Urinary bladder (tissue), 4 donors: ENCODE measurements at places on chromosomes 1 and 21. TPM values are rescaled to one million over a fixed set of nuclear protein-coding genes. Genes with fewer than 3 reads are reported as not detected.

DNA sequence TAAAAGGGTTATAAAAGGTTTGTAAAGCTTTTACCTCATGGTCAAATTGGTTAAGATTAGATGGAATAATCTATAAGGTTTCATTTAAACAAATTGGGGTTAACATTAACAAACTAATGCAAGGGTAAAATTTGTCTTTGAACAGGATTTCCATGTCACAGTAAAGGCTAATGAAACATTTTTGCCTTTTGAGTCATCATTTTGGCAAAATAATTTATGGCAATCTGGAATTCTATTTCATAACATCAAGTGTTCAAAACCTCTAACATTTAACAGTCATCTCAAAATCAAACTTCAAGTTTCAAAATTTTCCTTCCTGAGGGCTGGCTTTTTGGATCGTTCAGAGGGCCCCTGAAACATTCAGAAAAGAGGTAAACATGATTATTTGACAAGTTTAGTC, 6.6 kb upstream of the CD46 start:
- no peak for DNase-seq

The ADORA1 gene
- total RNA-seq, result 1.4 TPM

- DNase-seq, result no peak
Measured at GRCh38 chr1:115828101-115829022, 12.6 kb downstream of the NHLH2 start.

DNA sequence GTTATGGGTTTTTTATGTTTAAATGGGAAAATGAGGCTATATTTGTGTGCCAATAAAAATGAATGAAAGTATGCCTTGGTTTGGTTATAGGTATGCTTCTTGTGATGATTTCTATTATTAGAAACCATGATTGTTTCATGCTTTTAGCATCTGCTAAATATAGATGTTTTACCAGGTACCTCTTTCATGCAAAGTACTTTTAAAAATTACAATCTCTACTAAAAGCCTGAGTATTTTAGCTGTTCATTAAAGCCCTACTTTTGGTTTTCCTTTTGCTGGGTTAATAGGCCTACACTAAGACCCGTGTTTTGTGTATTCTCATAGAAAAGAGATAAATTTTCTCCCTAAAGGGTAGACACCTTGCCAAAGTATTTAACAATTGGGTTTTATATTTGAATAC, 32.0 kb downstream of the MTF2 start:
- no peak for DNase-seq

GRCh38 chr1:159197561-159198557, 6.8 kb upstream of the ACKR1 start:
- no peak for DNase-seq

The RXFP4 gene
- total RNA-seq, result not detected

DNA sequence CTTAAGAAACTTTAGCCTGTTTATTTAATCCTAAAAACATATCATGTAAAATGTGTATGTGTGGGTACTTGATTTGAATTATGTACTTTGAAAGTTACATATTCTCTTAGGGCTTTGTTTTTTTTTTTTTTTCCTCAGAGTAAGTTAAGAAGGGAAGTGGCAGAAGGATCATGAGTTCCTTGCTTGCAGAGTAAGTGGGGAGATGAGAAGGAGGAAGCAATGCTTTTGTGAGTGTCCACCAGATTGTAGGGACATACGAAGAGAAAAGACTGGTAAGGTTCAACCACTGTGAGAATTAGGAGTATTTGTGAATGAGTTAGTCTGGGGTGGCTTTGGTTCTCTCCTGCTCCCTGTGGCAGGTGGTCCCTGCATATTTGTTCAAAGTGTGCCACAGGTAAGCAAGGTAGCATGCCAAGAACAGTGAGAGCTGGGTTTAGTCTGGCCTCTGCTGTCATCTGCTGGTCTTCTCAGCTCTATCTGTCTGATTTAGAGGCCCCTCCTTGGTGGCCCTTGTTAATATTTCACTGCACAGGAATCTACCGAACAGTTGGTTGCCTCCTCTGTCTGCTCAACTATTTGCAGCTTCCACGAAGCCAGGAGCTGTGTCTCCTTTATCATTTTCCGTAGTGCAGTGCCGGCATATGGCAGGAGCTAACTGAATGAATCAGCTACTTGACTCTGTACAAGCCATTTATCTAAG, 9.5 kb downstream of the DNM3 start:
- DNase-seq, result no peak

The GABRD gene
- total RNA-seq, result 0.95 TPM

DNA sequence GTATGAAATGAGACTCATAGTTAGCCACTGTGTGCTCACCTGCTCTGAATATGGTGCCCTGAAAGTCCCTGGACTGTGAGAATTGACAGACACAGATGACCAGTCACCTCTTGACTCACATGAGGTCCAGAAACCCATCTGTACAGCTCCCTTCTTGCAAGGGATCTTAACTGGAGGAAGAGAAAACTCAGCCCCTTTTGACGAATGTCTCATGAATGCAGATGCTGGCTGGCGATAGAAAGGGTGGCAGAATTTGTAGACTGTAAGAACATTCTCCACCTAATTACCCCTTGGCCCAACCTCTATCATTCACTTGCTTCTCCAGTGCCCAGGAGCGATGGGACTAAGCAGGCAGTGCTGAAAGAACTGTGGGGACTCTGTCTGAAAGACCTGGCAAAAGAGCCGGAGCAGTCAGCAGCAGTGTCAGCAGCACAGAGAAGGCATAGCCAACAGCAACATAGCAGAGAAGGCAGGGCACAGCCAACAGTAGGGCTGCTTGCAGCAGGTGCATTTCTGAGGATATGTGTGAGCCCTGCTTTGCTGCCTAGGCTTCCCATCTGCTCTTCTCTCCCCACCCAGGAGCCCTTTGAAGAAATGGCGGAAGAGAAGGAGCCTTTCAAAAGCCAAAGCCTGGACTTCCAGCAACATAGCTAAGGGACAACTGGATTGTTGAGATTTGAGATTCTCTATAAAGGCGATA, 25.8 kb upstream of the IFNGR2 start:
- no peak for DNase-seq

GRCh38 chr1:167871331-167871730, 42.6 kb downstream of the ADCY10 start:
- no peak for DNase-seq

The ERICH3 gene
- total RNA-seq, result 0.79 TPM

The FCGR3A gene
- total RNA-seq, result 4.5 TPM

DNA sequence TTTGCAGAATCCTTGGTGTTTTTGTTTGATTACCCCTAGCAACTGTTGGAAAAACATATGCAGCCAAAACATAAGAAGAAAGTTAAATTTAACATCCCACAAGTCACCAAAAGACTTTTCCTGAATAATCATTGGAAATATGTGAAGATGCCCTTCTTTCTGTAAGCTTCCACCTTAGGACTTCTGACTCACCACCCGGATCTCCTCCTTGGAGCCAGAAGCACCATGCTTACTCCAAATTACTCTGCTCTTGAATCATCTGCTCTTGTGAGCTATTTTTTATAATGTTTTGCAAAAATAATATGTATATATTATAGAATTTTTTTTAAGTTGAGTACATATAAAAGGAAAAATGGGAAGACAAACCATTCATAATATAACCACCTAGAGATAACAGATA, 391.7 kb downstream of the KCTD3 start:
- DNase-seq, result no peak

The OR2T33 gene
- total RNA-seq, result not detected

The GJA8 gene
- total RNA-seq, result not detected

- DNase-seq, result no peak
Measured at GRCh38 chr1:153032677-153033308, 1.8 kb downstream of the SPRR1B start.

The KIF2C gene
- 9.4 TPM for total RNA-seq

The LINGO4 gene
- 0.16 TPM for total RNA-seq

The S100A1 gene
- not detected for total RNA-seq

- DNase-seq, result no peak
Measured at GRCh38 chr1:203351037-203351625, at the start of gene FMOD. FMOD (minus strand) TSS chr1:203351122; CDS start chr1:203348270, 2,852 bp downstream.

GRCh38 chr21:35579520-35580293, 480.6 kb downstream of the SETD4 start:
- no peak for DNase-seq

The MPL gene
- not detected for total RNA-seq

GRCh38 chr1:211577819-211578639, 932 bp downstream of the SLC30A1 start:
- DNase-seq, result no peak

The EVI5 gene
- total RNA-seq, result 104 TPM

The TRIM67 gene
- 0.42 TPM for total RNA-seq

The RNF186 gene
- total RNA-seq, result not detected

GRCh38 chr1:55775007-55775406, 559.8 kb upstream of the USP24 start:
- no peak for DNase-seq

GRCh38 chr21:39386194-39386593, 37.3 kb upstream of the HMGN1 start:
- DNase-seq, result no peak

- no peak for DNase-seq
Measured at GRCh38 chr1:95041491-95042165, 31.1 kb downstream of the ALG14 start.

The INTS3 gene
- 44.0 TPM for total RNA-seq
